NCI-H82 (cell line): ENCODE measurements at places on chromosomes 12 and 14.

- no peak for DNase-seq
These were observed 191.7 kb downstream of the BCL11B start for GRCh38 chr14:99080306-99080705.

- no peak for DNase-seq
These were observed 205.8 kb upstream of the SLC38A2 start for GRCh38 chr12:46578190-46578982.

DNA sequence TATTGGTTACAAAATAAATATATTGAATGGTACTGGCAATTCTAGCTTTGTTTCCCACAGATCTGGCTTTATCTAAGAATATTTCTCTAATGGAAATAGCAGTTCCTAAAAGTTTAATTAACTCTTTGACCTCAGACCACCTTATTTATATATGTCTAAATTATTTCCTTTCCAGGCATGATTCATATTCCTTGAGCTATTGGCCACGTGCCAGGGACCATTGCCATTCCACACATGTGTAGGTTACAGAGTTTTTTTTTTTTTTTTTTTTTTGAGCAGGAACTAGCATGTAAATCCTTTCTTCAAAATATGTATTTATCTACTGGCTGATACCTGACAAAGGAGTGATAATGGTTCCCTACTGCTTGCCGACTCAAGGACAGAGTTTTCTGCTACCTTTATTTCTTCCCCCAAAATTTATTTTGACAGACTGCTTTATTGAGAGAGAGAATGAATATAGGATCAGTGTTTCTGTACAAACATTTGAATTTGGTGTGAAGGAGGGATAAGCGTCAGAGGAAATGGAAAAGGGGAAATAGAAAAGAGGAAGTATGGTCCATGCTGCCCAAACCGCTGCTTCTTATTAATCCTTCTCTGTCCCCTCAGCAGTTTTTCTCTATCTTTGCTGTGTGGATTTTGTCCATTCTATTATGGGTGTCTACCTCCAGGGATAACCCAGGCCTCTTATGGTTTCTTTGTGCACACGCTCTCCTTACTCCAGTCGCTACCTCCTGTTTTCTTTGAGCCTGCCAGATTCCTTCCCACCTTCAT is 36.4 kb downstream of the PDE3A start:
- DNase-seq, result no peak

- DNase-seq, result no peak
These were observed 41.6 kb downstream of the EXOC5 start for GRCh38 chr14:57227083-57227482.

DNA sequence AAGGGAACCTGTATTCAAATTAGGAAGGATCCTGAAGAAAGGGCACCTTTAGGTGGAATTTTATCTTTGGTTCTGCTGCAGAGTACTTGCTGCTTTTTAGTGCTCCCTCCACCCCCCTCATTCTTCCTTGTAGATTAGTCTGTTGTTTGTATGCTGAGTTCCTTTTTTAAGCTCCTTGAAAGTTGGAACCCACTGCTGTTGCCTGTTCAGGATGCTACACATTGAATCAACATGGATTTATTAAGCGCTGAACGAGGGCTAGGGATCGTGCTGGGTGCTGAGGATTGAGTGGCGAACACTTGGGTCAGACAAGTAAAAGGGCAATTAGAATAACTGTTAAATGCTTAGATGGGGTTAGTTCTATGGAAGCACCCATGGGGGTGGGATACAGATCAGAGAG is 884 bp upstream of the AMN1 start:
- peak; percentile 50 for DNase-seq

DNA sequence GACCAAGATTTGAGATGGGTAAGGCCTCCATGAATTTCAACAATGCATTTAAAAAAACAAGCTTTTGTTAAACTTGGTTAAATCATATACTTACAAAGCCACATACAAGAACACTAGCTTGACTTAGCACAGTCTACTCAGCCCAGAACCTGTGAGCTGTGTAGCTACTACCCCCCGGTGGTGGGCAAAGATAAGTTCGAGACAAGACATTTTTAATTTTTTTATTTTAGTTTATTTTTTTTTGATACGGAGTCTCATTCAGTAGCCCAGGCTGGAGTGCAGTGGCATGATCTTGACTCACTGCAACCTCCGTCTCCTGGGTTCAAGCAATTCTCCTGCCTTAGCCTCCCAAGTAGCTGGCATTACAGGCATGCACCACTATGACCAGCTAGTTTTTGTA is 3.7 kb upstream of the NECAP1 start:
- peak; percentile 44 for DNase-seq

- DNase-seq, result no peak
These were observed 24.4 kb upstream of the HSP90B1 start for GRCh38 chr12:103905730-103906349.

- no peak for DNase-seq
These were observed 1047.6 kb downstream of the AACS start for GRCh38 chr12:126112849-126113248.

DNA sequence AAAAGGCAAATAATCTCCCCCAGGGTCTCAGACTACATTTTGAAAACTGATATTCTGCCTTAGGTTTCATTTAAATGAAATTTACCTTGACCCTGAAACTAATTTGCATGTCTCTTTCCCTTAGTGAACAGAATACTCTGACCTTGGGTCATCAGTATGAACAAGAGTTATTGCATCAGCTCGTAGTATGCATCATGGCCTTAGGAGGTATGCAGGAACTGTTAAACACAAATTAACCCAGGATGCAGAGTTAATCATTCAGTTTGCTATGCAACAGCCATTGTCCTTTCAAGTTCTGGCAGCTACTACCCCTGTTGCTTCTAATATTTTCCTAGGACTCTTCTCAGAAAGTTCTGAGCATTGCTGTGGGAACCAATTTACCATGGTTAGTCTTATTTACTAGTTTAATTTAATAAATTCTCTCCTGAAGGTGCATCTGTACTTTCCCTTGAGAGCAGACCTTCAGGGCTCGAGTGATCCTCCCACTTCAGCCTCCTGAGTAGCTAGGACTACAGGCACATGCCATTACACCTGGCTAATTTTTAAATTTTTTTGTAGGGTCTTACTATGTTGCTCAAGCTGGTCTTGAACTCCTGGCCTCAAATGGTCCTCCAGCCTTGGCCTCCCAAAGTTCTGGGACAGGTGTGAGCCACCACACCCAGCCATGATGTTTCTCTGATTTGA is 126.7 kb downstream of the TTC6 start:
- no peak for DNase-seq

DNA sequence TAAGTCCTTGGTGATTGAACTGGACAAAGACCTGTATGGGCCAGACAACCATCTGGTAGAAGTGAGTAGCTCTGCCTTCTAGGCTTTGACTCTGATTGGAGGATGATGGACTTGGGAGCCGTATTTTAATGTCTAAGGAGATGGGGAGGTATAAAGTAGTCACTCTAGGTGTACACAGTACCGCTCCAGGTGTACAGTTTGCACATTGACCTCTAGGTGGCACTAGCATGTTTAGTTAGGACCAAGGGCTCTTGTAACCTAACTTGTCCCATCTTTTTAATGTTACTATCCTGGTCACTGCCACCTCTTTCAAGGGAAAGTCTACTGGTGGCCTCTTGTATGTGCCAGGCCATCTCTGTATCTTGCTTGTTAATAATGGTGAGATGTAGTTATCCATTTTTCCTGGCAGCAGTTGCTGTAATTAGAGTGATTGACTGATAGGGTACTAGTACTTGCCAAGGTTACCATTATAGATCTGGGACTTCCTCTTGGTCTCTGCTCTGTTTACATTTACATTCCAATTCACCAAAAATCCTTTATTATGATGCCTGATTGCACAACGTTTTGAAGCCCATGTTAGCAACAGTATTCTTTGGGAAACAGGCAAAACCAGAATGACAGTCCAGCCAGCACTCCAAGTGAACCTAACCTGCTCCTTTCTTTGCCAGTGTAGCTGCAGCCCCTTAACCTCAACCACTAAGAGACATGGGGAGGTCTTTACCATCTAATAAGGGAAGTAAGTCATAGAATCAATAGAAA is 3.6 kb downstream of the SMARCD1 start:
- DNase-seq, result peak; percentile 89

GRCh38 chr12:21879312-21879711 is 61.9 kb downstream of the ABCC9 start:
- DNase-seq, result no peak

DNA sequence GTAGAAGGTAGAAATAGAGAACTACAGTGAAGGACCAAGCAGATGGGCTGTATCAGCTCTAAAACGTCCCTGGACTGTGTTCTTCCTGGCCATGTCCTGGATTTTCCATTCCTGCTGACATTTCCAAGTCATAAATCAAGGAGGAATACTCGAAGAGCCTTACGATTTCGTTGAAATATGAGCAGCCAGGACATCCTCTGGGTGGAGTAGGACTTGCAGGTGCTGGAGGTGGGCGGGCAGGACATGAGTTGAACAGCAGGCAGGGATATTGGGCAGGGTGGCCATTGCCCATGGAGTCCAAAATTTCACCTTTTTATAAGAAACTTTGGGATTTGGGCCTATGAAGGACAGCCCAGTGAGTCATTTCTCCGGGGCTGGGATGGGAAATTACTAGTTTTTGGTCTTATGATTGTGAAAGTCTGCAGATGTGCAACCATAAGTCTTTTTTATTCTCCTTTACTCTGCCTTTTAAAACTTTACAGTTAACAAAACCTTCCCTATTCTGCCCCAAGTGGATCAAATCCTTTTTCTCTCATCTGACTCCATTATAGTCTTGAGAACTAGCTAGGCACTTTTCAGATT is 88.8 kb downstream of the TMX1 start:
- DNase-seq, result no peak
